Activated CD8-positive, alpha-beta memory T cell treated with anti-CD3 and anti-CD28 coated beads, Interleukin-2, amount 50 U/mL, for 48 hours (primary cell): ENCODE measurements at places on chromosomes 6 and 20.

GRCh38 chr6:6317825-6318733 is 2.4 kb downstream of the F13A1 start:
- no peak for DNase-seq

GRCh38 chr6:125095580-125096301 is 57.8 kb upstream of the TPD52L1 start:
- no peak for DNase-seq

DNA sequence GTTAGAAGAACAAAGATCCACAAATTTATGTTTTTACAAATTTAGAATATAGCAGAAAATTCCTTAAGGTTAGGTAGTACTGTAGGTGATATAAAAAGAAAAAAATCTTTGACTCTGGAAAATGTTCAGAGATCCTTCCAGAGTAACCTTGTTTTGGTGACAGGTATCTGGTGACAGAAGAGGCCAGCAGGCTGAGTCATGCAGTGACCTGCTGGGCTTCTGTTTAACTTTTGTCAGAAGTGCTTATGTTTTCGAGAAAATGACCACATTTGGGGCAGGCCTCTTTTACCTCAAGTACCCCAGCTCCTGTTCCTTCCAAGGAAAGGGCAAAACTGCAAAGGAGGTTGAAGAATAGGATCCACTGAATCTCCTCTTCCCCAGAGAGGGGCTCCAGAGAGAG is 10.5 kb upstream of the CLDN20 start:
- no peak for DNase-seq

GRCh38 chr6:8337147-8337546 is 98.2 kb downstream of the SLC35B3 start:
- no peak for DNase-seq

- DNase-seq: no peak
These were observed 28.6 kb upstream of the MOCS1 start for GRCh38 chr6:39962831-39963230.

GRCh38 chr6:157685596-157686280 is 137.3 kb upstream of the SNX9 start:
- DNase-seq: no peak

- DNase-seq: no peak
These were observed 249.6 kb upstream of the MOCS1 start for GRCh38 chr6:40183902-40184301.
